Inflammatory macrophage treated with lipopolysaccharide for 4 hours (primary cell): ENCODE measurements at places on chromosomes 2 and 18.
A peak's percentile ranks its signal among the peaks of the same experiment; 100 is the strongest.

DNA sequence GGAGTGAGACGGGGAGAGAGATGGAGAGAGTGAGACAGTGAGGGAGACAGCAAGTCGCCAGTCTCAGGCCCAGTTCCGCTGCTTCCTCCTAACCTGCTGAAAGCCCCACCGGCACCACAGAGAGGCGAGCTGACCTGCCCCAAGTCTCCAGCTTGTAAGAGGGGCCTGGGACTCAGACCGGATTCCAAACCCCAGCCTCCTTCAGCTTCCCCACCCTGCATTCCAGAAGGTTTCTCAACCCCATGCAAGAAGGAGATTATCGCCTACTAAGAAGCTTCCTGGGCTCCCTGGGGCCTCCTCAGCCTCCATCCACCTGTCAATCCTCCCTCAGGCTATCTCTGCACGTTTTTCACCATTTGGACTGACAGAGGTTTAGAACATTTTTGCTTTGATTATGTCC, 173.1 kb upstream of the RAB6C start:
- DNase-seq, result no peak

GRCh38 chr2:219551441-219552381, 7.9 kb downstream of the TMEM198 start:
- DNase-seq, result no peak

DNA sequence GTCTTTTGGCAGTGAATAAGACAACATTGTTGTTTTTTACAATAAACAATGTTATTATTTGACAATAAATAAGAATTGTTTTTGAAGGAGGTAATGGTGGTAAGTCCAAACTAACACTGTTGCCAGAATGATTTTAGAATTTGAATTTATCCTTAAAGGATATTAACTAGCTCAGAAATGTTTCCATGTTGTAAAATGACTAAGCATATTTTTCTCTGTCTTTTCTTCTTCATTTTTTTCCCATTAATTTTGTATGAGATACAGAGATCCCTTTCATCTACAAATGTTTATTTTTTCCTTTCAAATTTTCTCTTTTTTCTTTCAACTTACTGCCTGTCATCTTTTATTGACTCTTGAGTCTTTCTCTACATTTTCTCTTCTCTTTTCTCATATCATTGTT, 66.5 kb upstream of the DOCK10 start:
- no peak for DNase-seq

DNA sequence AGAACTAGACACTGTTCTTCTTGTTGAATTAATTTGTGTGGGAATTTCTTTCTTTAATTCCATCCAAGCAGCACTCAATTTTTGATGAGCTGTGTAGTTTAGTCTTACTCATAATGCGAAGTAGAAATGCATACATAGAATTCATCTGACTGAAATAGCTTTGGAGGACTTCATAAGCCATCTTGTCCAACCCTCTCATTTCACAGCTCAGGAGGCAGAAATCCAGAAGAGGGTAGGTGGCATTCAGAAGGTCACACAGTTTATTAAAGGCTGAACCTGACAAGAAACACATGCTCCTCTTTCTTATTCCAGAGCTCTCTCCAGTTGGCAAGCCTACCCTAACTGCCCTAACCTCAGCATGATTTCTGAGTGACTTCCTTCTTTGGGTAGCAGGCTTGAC, 169.2 kb upstream of the NOSTRIN start:
- DNase-seq, result peak; percentile 18

GRCh38 chr2:21396252-21396651, 272.5 kb downstream of the TDRD15 start:
- DNase-seq, result no peak

DNA sequence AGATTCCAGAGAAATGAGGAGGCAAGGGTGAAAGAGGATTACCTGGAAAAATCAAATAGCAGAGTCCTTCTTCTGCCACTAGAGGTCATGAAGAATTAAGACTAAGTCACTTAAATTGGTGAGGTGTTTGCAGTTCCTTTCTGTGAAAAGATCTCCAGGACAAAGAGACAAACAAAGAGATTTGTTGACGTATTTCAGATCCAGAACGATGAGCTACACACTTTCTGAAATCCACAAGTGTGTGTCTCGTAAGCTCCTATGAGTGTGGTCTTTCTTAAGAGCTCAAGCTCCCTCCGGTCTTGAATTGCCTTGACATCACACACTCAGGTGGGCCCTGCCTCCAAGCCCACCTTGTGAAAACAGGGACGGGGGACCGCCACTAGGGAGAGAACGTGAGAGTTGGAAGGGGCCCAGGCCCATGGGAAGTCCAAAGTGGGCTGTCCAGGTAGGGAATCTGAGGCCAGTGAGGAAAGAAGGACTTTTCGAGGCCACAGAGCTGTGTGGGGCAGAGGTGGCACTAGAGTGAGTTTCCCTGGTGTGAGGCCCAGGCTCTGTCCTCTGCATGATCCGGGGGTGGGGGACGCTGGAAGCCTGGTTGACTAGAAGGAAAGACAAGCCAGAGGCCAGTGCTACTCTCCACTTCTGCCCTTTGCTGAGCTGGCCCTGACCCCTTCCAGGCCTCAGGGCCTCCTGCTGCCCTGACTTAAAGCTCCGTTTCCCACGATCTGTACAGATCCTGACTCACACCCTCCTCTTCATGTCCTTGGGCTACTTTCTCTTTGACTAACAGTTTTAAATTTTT, 168.1 kb upstream of the NCK2 start:
- DNase-seq, result peak; percentile 13

DNA sequence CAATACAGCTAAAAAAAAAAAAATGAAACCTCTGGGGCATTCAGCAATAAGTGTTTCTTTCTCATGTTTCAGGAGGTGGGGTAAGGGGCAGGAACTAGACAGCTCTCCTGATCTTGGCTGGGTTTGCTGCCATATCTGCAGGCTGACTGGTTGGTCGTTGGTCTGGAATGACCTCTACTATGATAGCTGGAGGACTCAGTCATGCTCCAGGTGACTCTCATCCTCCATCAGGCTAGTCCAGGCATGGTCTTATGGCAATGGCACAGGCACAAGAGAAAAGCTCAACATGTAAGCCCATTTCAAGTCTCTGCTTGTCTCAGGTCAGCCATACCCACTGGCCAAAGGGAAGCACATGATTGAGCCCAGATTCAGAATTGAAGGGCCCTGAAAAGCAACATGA, 9.5 kb upstream of the SLC1A4 start:
- no peak for DNase-seq

DNA sequence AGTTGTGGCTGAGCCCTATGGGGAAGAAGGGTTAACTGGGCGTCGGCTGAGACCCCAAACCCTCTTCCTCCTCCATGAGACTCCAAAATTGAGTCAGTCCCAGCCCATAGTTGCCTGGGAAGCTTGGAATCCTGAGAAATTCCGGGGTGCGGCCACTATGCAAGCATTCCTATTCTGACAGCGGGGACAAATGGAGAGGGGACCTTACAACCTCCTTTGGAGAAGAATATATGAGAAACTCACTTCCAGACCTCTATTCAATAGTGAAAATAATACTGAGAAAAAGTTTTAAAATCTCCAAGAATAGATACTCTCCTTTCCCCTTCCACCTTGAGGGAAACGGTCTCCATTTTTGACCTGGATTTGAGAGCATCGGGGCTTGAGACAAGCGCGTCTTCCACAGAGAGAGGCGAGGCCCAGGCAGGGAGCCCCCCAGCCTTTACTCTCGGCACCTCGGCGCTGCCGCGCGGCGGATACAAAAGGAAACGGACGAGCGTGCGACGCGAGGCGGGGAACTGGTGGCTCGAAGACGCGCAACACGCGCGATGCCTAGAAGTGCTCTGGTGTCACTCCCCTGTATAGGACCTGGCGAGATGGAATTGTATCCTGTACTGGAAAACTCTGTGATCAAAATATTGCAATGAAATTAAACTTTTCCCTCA, 11.1 kb downstream of the NR4A2 start:
- no peak for DNase-seq

DNA sequence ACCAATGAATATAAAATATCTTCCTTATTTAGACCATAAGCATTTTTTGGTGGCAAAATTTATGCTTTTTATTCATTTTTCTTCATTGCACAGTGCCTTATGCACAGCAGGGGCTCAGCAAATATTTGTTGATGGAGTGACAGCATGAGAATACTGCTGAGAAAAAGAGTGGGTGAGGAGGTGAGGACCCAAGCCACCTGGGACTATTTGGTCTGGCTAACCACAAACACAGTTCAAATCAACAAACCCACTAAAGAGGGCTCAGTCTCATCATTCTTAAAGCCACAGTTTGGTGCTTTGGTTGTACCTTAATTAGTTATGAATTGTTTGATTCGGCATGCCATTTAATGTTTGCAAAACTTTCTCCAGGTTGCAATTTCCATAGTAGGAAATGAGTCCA, 183.5 kb upstream of the ZNF521 start:
- DNase-seq, result no peak

GRCh38 chr2:200168641-200169555, 137.6 kb upstream of the SPATS2L start:
- no peak for DNase-seq

DNA sequence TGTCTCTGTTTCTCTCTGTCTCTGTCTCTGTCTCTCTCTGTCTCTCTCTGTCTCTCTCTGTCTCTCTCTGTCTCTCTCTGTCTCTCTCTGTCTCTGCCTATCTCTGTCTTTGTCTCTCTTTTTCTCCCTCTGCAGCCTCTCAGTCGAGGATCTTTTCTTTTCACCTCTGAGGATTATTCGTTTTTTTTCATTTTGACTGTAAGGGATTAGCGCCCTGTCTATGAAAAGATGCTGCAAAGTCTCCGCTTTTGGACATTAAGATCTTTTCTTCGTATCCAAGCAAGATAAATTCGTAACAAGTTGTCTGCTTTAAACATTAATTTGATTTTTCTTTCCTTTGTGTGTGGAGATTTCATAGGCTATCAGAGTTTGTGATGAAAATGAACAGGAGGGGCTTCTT, 191.2 kb upstream of the TPO start:
- no peak for DNase-seq

DNA sequence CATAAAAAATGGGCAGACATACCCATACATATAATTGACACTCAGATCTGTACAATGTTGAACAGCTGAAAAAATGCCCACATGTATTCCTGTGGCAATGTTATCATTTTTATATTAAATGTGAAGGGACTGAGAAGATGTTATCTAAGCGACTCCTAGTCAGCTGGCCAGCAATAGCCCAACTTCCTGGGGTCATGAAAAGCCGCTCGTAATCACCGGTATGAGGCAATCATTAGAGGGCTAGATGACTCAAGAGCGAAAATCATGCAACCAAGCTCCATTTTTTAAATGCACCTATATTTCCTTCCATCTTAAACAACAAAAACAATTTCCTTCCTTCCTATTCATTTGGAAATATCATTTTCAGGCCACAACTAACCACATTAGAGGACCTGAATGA, 274.6 kb upstream of the CCDC68 start:
- peak; percentile 54 for DNase-seq

DNA sequence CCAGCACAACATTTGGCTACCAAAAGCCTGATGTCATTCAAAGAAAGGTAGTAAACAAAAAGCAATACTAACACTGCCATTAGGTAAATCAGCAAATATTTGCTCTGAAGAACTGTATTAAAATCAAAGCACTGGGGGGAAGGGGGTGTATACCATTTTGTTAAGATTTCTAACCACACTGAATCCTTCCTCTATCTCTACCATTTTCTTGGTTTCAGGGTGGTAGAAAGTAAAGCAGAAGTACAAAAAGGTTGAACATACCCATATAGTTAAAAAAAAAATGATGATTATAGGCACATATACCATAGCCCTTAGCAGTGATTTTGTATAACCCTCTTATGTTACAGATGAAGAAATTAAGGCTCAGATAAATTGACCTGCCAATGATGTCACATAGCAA, 437.6 kb downstream of the ZEB2 start:
- no peak for DNase-seq

DNA sequence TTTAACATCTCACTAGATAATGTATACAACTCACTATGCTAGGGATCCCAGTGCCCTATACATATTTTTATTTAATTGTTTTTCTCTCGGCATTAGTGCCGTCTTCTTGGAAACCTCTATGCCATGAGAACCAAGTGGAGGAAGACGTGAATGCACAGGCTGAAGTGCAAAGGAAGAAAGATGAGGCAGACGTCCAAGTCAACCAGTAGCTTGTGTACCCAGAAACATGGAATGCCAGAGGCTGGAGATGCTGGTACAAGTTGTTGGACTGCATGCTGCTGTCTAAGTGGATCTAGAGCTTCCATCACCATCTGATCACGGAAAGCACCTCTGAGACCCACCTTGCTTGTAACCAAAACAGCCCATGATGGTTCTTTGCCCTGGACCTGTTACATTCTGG, 12.5 kb upstream of the GEMIN6 start:
- no peak for DNase-seq

DNA sequence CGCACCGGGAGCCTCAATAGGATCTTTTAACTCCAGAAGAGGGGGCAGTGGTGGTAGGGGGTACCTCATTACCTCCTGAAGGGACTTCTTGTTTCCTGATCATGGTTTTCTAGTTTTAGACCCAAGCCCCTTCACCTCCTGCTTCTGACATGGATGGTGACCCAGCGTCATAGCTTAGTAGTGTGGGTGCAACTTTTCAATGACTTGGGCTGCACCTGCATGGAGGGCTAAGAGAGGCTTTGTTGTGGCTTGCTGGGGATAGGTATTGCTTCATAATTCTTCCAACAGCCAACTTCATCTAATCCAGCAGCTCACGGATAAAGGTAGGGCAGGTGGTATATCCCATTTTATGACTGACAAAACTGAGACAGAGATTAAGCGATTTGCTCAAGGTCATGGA, 3.0 kb downstream of the SLC1A4 start:
- no peak for DNase-seq

DNA sequence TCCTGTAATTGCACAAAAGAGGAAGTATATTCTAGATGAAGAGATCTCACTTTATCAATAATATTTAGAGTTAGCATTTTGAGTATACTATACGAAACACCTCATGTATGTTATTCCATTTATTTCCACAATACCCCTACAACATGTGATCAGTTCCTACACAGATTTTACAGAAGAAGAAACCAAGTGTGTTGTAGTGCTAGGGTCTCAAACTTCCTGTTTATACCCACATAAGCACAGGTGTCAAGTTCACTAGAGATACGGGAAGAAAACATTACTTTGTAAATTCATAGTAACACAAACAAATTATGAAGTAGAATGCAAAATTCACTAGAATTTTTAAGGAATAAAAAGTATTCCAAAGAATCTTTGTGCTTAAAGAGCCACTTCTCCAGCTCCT, 46.4 kb downstream of the KCTD18 start:
- DNase-seq, result no peak

- DNase-seq, result no peak
Observed at GRCh38 chr2:43031471-43032212, 194.8 kb downstream of the ZFP36L2 start.

- DNase-seq, result no peak
Observed at GRCh38 chr2:111252436-111252835, 131.7 kb downstream of the BCL2L11 start.

GRCh38 chr18:3262234-3263131, 550 bp downstream of the MYL12B start:
- DNase-seq, result peak; percentile 40

- no peak for DNase-seq
Observed at GRCh38 chr2:191122638-191123294, 28.0 kb downstream of the STAT4 start.

GRCh38 chr2:137672989-137673552, 291.2 kb upstream of the HNMT start:
- DNase-seq, result no peak

- peak; percentile 95 for DNase-seq
Observed at GRCh38 chr2:233331536-233331935, 22.8 kb upstream of the DGKD start.

GRCh38 chr2:141506135-141506534, 624.7 kb downstream of the LRP1B start:
- DNase-seq, result no peak

- no peak for DNase-seq
Observed at GRCh38 chr2:75416420-75417342, 144.1 kb downstream of the EVA1A start.
